ENCODE measurements at places on chromosomes 11 and 22. TPM values are rescaled to one million over a fixed set of nuclear protein-coding genes. Genes with fewer than 3 reads are reported as not detected.

FAM227A gene
- total RNA-seq: 0.20 TPM

CARD18 gene
- total RNA-seq: 0.72 TPM

FJX1 gene
- 1.2 TPM for total RNA-seq

H19 gene
- total RNA-seq: 738 TPM

COX8A gene
- total RNA-seq: 1,107 TPM

CYTH4 gene
- 6.2 TPM for total RNA-seq

MS4A15 gene
- not detected for total RNA-seq

SUSD2 gene
- 3.3 TPM for total RNA-seq
